ENCODE measurements at places on chromosomes 16 and 17. TPM values are rescaled to one million over a fixed set of nuclear protein-coding genes. Genes with fewer than 3 reads are reported as not detected.
A peak's percentile ranks its signal among the peaks of the same experiment; 100 is the strongest.

GRCh38 chr16:59060207-59060606, 326.1 kb upstream of the GOT2 start:
- H3K27ac ChIP-seq = no peak overlapping the region
- H3K4me1 ChIP-seq = no peaks in the 10 kb centered on the region
- no peaks in the 10 kb centered on the region for H3K36me3 ChIP-seq
- no peak for DNase-seq
- H3K4me3 ChIP-seq = no peak overlapping the region
- no peaks in the 10 kb centered on the region for H3K27me3 ChIP-seq

DNA sequence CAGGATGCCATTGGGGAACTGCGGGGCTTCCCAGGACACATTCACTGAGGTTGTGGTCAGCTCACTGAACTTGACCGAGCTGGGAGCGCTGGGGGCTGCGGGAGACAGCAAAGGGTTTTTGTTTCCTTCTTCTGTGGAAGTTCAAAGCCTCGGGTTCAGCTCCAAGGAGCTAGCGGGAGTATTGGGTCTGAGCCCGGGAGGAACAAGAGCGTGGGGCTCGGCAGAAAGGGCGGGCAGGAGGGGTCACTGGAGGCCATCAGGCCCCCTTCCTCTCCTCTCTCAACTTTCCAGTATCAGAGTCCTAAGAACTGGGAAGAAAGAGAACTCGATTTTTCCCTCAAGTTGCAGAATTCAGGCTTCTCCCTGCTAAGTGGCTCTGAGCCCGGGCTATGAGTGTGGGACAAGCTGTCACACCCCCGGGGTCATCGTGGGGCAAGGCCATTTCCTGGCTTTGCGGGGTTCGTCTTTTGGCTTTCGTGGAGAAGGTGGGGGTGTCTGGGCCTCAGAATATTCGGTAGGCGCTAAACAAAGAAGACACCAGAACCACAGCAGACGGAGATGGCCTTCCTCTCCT, 53.6 kb upstream of the CDC42EP4 start:
- peak overlapping the region; percentile 13 for H3K27ac ChIP-seq
- peaks cover 18% of the 10 kb centered on the region for H3K36me3 ChIP-seq
- peak; percentile 56 for DNase-seq
- no peak overlapping the region for H3K4me3 ChIP-seq

DNA sequence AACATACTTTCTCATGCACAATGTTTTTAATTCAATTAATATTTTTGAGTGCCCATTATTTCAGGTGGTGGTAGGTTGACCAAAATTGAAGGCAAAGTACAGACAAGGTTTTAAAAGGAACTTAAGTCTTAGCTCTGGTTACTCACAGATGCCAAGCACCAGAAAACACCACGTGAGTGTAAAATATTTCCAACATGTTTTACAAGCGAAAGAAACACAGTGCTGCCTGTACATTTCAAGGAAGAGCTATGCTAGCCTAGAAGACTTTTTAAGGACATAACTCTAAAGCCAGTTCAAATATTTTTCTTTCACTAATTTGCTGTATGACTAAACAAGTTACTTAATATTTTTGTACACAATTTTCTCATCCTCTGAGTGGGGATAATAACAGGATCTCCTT, 736.4 kb upstream of the GOT2 start:
- H3K4me3 ChIP-seq = no peak overlapping the region
- no peaks in the 10 kb centered on the region for H3K27me3 ChIP-seq
- H3K4me1 ChIP-seq = no peaks in the 10 kb centered on the region
- H3K27ac ChIP-seq = no peak overlapping the region
- DNase-seq = no peak

DNA sequence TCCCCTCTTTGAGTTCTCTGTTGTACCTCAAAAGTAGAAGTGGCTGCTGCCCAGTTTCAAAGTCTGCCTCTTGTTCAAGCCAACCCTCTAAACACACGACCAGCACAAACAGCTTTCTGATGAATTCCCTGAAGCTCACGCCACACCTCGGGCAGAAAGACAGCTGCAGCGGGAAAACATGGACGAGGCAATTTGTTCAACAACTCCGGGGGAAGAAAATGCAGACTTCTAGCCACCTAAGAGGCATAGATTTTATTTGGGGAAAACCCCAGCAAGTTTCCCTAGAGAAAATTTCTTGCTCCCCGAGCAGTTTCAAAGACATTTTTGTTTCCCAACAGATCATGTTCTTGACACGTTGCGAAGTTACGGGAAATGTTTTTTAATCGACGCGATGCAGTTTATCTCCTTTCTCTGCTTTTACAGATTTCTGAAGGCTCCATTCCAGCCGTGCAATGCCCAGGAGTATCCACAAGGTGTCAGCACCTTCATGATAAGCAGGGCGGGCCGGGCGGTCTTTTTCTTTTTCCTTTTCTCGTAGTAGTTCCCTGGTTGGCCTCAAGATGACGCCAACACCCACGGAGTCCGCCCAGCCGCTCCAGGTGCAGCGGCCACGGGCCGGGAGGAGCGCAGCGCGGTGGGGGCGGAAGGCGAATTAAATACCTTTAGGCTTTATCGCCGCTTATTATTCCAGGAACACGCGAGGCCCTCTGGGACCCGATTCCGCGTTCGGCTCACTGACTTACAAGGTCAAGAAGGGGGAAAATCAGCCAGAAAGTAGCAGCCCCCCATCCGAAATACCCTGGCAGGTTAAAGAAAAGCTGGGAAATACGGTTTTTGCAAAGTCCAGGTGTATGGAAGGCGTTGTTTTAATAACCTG, 2.9 kb upstream of the FOXC2 start:
- peaks cover 12% of the 10 kb centered on the region for H3K4me1 ChIP-seq
- H3K36me3 ChIP-seq = no peaks in the 10 kb centered on the region
- no peak overlapping the region for H3K4me3 ChIP-seq
- no peak overlapping the region for H3K27ac ChIP-seq
- peaks cover 69% of the 10 kb centered on the region for H3K27me3 ChIP-seq

DNA sequence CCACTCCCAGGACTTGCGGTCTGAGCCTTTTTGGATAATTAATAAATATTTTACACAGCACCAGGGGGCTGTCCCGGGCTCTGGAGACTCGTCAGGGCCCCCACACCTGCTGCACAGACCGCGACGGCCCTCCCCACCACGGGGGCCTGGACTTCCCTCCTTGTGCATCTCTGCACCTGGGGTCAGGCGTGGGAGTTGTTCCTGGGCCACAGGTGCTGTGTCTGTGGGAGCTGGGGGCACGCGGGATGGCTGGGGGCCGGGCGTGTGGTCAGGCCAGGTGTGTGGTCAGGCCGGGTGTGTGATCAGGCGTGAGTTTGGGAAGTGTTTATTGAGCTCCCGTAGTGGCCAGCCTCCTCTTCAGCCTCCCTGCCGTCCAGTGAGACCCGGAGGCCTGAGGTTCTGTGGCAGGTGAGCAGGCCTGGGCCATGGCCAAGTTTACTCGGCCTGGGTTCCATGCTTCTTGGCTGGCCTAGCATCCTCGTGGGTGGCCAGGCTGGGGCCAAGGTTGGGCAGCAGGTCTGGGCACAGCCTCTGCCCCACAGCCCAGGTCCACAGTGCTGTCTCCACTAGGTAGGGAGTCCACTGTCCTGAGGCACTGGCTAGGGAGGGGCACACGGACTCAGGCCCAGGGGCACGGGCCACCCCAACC, 1.9 kb upstream of the STUB1 start:
- peaks cover 44% of the 10 kb centered on the region for H3K4me1 ChIP-seq
- H3K27ac ChIP-seq = no peak overlapping the region
- H3K27me3 ChIP-seq = peaks cover 29% of the 10 kb centered on the region
- H3K4me3 ChIP-seq = no peak overlapping the region
- no peak for DNase-seq

DNA sequence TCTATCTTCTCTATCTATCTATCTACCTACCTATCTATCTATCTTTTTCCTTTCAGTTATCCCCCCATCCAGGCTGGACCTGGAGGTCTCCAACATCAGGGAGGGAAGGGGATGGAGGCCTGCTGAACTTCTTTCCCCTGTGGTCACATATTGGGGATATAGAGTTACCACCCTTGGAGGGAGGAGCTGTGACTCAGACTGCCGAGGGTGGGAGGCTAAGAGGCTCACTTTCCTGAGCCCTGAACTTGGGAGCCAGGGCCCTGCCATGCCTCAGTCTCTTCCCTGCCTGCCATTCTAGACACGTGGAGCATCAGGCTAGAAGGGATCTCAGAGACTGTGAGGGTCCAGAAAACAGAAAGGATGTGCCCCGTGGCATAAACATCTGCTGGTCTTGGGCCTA, 8.4 kb downstream of the LRRC3C start:
- no peak overlapping the region for H3K4me3 ChIP-seq
- H3K27ac ChIP-seq = no peak overlapping the region
- no peaks in the 10 kb centered on the region for H3K36me3 ChIP-seq
- H3K4me1 ChIP-seq = peaks cover 12% of the 10 kb centered on the region

DNA sequence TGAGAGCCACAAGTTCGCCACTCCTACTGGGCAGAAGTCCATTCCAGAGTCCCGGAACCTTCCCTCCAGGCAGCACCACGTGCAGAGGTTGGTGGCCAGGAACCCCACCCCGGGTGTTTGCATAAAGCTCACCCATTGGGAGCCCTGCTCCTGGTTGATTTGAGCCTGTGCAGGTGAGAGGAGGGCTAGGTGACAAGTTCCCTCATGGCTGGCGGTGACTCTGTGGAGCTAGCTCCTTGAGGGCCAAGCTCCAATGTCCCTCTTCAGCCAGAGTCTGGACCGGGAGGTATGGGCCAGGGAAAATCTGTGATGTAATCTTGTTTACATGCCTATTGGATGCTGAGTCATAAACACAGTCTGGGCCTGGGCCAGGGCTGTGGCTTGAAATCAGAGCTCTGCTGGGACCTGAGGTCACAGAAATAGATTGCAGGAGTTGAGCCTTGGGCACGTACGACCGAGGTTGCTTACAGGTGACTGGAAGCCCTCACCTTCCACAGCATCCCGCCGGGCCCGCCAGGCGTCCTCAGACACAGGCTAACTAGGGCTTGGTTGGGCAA, 118.9 kb downstream of the AATF start:
- H3K27me3 ChIP-seq = peaks cover 40% of the 10 kb centered on the region
- DNase-seq = peak; percentile 60
- peak overlapping the region; percentile 65 for H3K27ac ChIP-seq
- H3K4me3 ChIP-seq = no peak overlapping the region
- no peaks in the 10 kb centered on the region for H3K36me3 ChIP-seq

Gene CHST4
- 0.04 TPM for total RNA-seq

Gene BAIAP2
- total RNA-seq = 14.4 TPM
